RPMI7951 (cell line): ENCODE measurements at places on chromosomes 3 and 15. TPM values are rescaled to one million over a fixed set of nuclear protein-coding genes. Genes with fewer than 3 reads are reported as not detected.
A peak's percentile ranks its signal among the peaks of the same experiment; 100 is the strongest.

GRCh38 chr3:52079958-52080357 is 23.6 kb upstream of the DUSP7 start:
- no peak for DNase-seq

The GABRR3 gene
- not detected in 2 replicates for total RNA-seq

DNA sequence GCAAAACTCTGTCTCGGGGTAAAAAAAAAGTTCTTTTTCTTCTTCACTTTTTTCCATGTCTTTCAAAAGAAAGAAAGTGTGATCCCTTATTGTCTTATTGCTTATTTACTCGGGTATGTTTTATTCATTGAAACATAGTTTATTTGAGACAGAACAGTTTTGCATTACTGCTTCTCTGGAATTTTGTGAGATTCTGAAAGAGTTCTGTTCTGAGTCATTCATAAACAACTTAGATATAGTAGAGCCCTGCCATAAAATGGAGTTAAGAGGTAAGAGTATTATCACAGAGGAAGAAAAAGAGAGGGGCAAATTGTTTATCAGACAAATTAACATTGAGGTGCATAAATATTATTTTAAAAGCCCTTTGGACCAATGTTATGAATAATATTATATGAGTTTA is 522.2 kb downstream of the ROBO2 start:
- no peak for DNase-seq

- no peak for DNase-seq
Observed at GRCh38 chr3:128307781-128308469, 154.6 kb downstream of the EEFSEC start.

GRCh38 chr3:188345223-188345622 is 191.3 kb downstream of the LPP start:
- peak; percentile 27 for DNase-seq
